Hindlimb muscle (tissue), 1 donor: ENCODE measurements at places on chromosomes 12 and 14.

DNA sequence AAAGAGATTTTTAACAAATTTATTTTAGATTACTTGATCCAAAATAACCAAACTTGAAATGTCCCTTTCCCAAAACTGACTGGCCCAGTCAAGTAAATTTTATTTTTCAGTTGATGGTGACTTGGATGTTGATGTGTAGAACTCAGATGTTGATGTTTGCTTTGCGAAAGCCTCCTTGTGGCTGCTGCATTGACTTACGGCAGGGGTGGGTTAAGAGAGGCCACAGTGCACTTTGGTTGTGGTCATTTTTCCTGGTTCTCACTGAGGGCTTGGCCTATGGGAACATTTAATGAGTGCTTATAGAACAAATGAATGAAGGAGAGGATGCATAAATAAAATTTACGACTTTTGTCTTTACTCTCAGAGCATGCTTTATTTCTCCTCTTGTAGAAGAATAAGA, 52.6 kb downstream of the SLCO1B3 start:
- DNase-seq: no peak

- DNase-seq: no peak
These were observed 13.5 kb upstream of the GTF2A1 start for GRCh38 chr14:81234278-81234677.

- no peak for DNase-seq
These were observed 9.3 kb upstream of the USP15 start for GRCh38 chr12:62250671-62251608.

- DNase-seq: no peak
These were observed 98.9 kb downstream of the RBM19 start for GRCh38 chr12:113867258-113867657.

GRCh38 chr12:48694038-48694437, 12.0 kb upstream of the KANSL2 start:
- no peak for DNase-seq

DNA sequence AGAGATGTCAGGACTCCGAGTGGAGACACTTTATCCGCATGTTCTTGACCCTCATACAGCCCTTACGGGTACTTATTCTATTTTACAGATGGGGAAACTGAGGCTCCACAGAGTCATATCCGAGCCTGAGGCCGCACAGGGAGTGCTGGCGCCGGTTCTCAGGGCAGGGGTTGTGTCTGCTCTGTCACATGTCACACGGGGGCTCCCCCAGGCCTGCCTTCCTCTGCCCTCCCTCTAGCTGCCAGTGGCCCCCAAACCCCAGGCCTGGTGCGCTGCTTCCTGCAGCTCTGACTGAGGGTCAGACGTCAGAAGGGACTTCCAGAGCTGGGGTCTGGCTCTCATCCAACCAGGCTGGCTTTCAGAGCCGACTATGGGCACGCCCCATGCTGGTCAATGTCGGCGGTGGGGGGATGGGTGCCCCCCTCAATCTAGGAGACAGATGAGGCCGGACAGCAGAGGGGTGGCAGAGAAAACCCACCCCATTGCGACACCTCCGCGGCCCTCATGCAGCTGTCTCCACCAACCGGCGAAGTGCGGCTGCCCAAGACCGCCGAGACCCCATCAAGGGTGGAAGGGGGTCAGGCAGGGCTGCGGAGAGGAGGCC, 811 bp upstream of the INF2 start:
- no peak for DNase-seq

DNA sequence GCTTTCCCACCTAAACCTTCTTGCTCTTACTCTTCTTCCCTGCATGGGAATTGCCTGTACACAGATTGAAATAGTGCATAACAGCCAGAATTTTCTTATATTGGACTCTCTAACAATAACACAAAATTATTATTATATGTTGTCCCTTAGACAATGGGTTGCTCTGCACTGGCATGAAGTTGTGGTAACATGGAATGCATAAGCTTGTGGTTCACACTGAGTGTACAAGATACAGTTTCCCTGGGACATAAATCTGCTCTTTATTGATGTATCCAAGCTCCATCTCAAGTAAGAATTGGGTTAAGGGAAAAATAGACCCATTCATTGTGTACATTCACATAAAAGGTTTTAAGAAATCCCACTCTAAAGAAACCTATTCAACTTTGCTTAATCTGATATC, 114.4 kb upstream of the NTF3 start:
- no peak for DNase-seq

DNA sequence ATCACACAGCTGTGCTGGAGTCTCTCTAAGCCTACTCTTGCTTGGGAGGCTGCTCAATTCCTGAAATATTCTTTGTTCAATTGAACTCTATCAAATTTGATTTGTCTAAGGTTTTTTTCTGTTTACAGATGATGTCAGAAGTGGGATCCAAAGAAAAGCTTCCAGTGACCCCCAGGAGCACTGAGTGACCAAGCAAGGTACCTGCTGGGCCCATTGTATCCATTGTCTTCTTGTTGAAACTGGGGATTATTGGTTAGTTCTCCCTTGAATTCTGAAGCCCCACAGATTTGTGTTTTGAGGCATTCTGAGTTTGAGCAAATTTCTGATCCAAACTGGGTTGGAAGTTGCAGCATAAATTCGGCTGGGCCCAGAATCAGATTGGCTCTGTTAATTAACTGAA, 64.6 kb downstream of the MYF5 start:
- no peak for DNase-seq

GRCh38 chr12:25071366-25071765, 122.5 kb upstream of the BCAT1 start:
- DNase-seq: no peak

- no peak for DNase-seq
These were observed 404.4 kb upstream of the CCDC196 start for GRCh38 chr14:66081594-66082376.

DNA sequence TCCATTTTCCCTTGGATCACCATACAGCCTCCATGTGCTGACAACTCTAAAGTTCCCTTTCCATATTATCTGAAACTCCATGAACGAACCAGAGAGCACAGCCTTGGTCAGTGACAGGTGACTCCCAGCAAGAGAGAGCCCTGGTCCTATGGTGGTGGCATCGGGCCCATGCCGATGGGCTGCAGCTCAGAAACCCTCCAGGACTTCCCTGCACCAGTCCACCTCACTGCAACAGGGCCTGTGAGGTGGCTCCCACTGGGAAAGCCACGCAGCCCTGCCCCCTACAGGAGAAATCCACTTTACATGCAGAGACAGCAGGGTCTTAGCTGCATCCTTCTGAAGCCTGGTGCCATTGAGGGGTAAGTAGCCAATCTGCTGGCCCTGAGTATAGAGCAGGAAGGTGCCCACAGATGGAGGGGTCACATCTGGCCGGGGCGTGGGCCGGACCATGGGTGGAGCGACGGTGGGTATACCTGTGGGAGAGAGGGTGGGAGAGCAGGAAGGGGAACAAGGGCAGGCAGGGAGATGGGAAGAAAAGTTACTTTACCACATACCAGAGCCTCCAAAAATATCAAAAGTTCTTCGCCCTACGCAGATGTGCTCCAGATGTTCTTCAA, 24.7 kb downstream of the RTRAF start:
- DNase-seq: no peak

DNA sequence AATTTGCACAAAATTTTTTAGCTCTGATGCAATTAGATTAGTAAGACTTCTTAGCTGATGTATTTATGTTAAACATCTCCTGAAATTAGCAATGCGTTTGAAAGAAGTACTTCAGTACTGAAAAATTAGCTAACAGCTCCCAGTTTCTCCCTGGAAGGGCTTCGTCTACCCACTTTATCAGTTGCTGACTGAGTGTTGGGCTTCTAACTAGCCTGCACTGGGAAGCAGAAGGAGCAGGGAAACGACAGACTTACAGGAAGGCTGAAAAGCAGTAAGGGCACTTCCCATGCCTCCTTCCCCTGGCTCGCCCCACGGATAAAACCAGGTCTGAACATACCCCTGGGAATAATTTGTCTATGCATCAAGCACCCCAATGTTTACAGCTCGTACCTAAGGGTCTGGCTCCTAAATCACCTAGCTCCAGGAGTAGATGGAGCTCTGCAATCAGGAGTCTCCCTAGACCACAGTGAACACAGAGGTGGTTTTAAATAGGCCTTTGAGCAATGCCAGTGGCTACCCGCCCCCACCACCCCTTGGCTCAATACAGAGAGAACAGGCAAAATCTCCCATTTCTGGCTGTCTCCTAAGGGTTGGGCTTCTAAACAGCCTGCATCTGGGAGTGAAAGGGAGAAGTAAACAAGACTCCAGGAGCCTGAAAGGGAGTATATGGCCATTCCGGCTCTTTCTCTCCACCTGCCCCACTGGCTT, 23.7 kb downstream of the A2M start:
- no peak for DNase-seq

- DNase-seq: no peak
These were observed 2.9 kb downstream of the SLC24A4 start for GRCh38 chr14:92325835-92326234.

DNA sequence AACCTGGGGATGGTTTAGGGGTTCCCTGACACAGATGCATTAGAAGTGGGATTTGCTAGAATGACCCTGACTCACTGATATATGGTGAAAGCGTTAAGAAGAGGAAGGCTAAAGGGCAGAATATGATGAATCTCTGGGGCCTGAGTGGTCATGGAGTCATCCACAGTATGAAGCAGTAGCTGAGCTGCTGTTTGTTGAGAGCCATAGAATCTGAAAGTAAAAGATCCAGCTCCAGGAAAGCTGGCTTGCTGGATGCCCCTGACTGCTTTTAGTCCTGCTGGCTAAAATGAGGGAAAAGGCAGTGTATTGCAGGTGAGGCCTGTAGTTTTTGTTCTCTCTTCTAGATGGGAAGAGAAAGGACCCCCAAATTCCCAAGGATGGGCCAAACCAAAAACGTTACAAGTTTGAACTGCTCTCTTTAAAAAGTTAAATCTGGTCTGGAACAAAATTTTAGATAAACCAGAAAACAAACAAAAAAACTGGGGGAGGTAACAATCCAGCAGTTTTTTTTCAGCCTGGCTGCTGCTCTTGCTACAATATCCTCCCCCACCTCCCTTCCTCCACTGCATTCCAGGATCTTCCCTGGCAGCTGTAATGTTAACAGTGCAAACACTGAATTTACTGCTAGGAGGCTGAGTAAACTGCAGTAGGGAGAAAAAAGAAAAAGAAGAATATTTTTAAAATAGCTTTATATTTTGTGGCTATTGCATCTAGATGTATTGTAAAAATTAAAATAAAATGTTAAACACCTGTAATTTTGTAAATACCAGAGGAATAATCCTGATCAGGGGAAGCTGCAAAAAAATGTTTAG, 16.5 kb downstream of the SEL1L start:
- peak; percentile 56 for DNase-seq

DNA sequence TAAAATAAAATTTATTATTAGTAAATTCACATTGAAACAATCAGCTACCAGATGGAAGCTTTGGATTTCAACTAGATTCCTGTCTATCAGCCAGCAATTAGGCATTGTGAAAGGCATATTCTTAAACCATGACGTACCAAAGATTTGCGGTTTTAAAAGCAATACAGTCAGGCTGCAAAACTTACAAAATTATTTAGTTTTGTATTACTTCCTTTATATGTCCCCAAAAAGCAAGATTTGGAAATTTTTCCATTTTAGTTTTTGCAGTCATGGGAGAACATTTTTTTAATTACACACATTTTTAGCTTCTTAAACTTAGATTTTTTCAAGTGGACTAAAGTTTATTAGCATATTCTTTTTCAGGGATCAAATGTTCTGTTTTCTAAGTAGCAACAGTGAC, 225.0 kb upstream of the KITLG start:
- DNase-seq: no peak

- peak; percentile 23 for DNase-seq
These were observed 170.5 kb downstream of the PIK3C2G start for GRCh38 chr12:18431771-18432170.

GRCh38 chr14:77649326-77649725, 32.9 kb upstream of the SPTLC2 start:
- DNase-seq: no peak

DNA sequence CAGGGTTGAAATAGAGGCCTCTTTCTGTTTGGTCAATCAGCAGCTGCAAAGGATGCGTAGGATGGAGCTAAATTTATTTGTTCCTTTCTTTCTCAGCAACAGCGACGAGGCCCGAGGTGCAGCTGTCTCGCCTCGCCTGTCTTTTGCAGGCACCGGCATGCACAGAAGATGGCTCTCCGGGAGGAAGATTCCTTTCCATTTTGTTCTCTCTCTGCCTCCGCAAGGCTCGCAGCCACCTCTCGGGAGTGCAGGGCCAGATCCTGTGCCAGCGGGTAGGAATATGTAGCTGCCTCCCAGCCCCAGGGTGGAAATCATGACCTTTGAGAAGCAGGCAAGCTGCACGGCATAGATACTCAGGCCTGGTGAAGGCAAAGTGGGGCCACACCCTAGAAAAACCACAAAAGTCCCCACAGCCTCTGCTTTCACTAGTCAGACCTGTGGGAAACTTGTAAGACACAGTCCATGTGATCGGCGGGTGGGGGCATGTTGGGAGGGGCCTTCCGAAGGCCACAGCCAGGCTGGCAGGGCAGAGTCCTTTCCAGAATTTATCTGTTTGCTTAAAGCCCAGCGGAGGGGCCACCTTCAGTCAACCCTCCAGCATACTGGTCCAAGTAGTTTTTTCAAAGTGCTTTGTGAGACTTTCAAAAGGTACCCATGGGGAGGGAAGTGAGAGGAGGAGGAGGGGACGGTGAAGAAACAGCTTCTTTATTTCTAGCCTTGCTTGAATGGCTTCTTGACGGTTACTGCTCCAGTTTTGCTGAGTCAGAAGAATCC, at the start of gene MAP1LC3B2:
MAP1LC3B2 (plus strand) TSS at position 220 of the 774 bp plus-strand sequence. CDS start 16,562 bp downstream, outside the sequence.
- no peak for DNase-seq

DNA sequence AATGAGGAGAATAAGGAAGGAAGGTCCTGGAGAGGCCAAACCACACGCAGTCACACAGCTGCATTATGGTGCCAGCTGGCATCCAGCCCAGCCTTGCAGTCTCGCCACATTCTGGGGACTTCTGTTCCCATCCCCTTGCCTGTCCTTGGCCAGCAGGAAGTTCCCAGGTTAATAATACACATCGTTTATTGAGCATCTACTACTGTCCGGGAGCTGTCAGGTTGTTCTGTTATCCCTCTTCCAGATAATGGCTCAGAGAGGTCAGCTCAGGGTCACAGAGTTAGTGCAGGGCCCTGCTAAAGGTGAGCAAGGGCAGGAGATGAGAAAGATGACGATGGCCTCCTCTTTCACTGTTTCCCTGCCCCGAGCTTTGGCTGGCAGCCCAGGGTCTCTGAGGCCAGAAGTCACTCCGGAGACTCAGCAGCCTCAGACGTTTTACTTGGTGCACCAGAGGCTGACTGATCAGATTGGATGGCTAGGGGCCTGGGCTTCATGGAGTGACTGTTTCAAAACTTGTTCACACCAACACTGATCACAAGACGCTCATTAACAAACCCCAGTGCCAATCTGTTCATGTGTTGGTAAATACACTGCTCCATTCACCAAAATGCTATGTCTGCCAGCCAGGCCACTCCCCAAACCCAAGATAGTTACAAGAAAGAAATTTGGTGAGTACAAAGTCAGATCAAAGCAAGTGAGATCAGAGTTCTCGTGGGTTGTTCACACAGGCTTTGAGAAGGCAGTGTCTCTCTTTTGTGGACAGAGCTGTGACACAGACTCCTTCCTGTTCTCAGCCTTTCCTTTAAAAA, 79.2 kb downstream of the B4GALNT3 start:
- DNase-seq: no peak

DNA sequence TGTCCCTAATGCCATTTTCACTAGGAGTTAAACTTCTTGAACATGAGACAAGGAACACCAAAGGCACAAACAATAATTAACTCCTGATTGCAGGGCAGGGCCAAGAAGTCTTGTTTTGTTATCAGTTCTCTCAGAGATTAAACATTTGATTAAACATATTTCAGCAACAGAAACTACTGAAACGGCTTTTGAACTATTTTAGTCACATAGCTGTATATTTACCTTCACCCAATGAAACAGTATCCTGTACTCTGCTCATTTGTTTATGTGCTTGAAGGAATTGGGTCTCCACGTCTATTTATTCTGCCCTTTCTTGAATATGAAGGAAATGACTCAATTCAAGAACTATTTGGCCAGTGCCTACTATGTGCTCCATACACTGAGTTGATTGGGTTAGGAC, 51.3 kb upstream of the PTCSC3 start:
- DNase-seq: no peak
